ENCODE measurements at places on chromosomes 1 and 21. TPM values are rescaled to one million over a fixed set of nuclear protein-coding genes. Genes with fewer than 3 reads are reported as not detected.

DNA sequence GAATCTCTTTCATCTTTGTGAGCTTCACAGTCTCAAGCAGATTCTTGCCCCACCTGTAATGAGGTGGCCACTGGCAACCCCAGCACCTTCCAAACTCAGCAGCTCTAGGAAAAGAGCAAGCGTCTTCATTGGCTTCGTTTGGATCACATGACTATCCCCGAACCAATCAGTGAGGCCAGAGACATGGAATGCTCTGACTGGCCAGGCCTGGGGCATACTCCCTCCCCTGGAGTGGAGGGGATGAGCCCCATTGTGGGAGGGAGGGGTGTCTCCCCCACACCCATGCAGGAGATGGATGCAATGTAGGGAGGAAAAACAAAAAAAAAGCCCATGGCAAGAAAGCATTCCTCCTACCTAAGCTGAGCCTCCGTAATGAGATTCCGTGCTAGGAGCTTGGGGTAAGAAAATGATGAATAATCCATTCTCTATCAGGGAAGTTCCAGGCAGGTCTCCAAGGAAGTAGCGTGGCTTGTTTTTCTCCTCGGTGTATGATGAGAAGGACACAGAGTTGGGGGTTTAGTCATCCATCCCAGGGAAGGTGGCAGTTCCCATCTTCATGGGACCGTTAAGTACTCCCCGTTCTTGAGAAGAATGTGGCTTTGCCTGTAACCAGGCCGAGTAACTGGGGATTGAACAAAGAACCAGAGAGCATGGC is 32.7 kb downstream of the FHAD1 start:
- DNase-seq: no peak
- no peaks in the 10 kb centered on the region for H3K27me3 ChIP-seq
- H3K27ac ChIP-seq: no peak overlapping the region
- peaks cover 8% of the 10 kb centered on the region for H3K4me1 ChIP-seq
- no peak overlapping the region for H3K4me3 ChIP-seq
- H3K36me3 ChIP-seq: no peaks in the 10 kb centered on the region

DNA sequence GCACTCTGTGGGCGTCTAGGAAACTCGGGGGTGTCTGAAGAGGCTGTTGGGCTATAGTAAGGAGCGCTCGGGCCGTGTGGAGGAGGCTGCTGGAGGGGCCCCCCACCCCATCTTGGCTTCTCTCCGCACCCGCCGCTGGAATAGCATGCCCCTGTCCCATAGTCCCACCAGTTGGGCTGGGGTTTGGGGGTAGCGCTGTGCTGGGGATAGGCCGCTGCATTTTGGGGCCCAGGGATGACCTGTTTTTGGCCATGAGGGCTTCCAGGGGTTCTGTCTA is 511 bp downstream of the EFNA3 start:
- no peak for DNase-seq
- no peak overlapping the region for H3K27ac ChIP-seq
- peaks cover 58% of the 10 kb centered on the region for H3K4me1 ChIP-seq
- no peaks in the 10 kb centered on the region for H3K36me3 ChIP-seq
- H3K4me3 ChIP-seq: peak overlapping the region; percentile 63

DNA sequence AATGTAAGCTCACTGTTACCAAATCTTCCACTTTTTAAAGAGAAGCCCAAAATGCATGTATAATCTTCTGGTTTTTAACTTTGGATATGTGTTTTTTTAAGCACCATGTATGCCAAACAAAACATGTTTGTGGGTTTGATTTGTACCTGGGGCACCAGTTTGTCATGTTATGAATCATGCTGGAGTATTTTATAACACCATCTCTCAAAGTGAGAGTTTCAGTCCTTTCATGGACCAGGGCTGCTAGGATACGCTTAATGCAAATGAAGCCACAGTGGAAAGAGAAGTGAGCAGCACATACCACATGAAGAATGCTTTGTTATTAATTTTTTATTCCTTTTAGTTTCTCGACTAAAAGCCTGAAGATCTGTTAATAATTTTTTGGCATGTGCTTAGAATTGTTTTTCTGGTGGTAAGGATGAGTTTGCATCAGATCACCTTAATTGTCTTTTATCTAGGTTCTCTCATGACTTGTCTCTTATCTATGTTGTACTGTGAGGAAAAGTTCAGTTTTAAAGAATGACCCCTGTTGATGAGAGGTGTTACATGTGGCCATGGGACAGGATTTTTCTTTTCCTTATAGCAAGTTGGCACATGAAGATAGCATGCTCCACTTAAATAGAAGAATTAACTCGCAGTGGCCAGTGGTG is 2.0 kb upstream of the RABGAP1L start:
- no peaks in the 10 kb centered on the region for H3K27me3 ChIP-seq
- peaks cover 38% of the 10 kb centered on the region for H3K4me1 ChIP-seq
- H3K27ac ChIP-seq: no peak overlapping the region
- DNase-seq: no peak

DNA sequence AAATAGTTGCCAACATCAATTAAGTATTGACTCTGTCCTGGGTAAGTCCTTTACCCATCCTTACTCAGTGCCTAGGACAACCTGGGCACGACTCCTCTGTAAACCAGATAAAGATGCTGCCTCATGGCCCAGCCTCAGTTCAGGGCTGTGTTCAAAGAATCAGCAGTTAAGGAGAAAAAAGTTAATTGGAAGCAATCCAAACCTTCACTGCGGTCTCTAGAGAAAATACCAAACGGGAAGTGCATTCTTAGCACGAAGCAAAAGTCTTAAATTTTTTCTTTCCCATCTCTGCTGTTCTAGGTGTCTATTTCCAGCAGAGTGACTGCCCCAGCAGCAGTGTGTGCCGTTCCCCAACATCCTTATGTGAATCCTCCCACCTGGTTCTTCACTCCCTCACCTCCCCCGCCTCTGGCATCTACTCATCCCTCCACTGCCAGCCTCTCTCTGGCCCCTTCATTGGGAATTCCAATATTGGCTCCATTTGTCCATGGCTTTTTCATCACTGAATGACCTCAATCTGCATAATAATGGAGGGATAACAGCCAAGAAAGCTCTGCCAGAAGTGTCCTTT is 23.2 kb downstream of the KANK4 start:
- no peak for DNase-seq
- no peaks in the 10 kb centered on the region for H3K27me3 ChIP-seq
- H3K4me3 ChIP-seq: no peak overlapping the region
- H3K27ac ChIP-seq: no peak overlapping the region

DNA sequence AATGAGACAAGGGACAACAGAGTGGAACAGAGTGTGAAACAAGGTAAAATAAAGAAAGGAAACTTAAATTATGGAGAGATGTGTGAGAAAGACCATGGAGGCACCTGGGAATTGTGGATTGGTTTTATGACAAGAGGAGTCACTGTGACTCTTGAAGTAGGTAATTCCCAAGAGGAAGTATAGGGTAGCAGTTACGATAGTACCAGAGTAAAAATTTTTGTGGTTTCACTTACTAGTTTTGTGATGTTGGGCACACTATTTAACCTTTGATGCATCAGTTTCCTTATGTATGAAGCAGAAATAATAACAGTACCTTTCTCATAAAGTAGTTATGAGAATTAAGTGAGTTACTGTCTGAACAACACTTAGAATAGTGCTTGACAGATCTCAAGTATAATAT is 267.9 kb upstream of the DPYD start:
- DNase-seq: no peak
- H3K27me3 ChIP-seq: no peaks in the 10 kb centered on the region
- H3K4me3 ChIP-seq: no peak overlapping the region
- H3K27ac ChIP-seq: no peak overlapping the region
- H3K36me3 ChIP-seq: no peaks in the 10 kb centered on the region
- no peaks in the 10 kb centered on the region for H3K4me1 ChIP-seq

GRCh38 chr1:205951746-205952145 is 8.5 kb upstream of the SLC26A9 start:
- H3K27me3 ChIP-seq: no peaks in the 10 kb centered on the region
- H3K4me1 ChIP-seq: peaks cover 28% of the 10 kb centered on the region
- DNase-seq: no peak
- H3K36me3 ChIP-seq: no peaks in the 10 kb centered on the region

DNA sequence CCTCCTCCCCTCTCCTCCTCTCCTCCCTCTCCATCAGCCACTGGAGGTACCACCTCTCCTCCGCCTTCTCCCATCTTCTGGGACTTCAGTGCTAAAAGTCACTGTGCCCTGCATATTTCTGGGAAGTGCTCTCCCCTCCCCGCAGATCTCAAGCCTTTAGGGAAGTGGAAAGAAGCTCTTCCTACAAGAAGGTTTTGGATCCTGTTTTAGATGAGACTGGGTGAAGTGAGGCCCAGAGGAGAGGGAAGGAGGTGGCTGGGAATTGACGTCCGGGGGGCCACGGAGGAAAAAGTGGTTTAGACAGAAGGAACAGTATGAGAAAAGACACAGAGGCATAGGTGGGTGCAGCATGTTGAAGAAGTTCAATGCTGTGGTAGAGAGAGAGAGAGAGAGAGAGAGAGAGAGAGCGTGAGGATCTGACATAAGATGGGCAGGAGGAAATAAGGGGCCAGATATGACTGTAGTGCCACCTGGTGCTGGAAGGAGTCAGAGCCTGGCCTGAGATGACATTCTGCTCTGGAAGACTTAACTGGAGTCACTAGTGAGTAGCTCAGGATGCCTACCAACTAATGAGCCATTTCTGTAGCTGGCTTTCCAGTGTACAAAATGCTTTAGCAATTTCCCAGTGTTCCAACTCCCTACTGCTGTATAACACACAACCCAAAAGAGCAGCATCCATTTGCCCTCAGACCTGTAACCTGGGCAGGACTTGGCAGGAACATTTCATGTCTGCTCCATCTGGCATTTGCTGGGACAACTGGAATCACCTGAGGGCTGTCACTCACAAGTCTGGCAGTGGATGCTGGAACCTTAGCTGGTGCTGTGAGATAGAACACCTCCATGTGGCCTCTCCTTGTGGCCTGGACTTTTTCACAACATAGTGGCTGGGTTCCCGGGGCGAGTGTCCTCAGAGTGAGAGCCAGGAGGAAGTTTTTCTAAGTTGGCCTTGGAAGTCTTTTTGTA is 16.6 kb upstream of the ZSCAN20 start:
- peak; percentile 51 for DNase-seq
- H3K36me3 ChIP-seq: no peaks in the 10 kb centered on the region
- no peaks in the 10 kb centered on the region for H3K27me3 ChIP-seq
- no peak overlapping the region for H3K4me3 ChIP-seq
- peaks cover 32% of the 10 kb centered on the region for H3K4me1 ChIP-seq

DNA sequence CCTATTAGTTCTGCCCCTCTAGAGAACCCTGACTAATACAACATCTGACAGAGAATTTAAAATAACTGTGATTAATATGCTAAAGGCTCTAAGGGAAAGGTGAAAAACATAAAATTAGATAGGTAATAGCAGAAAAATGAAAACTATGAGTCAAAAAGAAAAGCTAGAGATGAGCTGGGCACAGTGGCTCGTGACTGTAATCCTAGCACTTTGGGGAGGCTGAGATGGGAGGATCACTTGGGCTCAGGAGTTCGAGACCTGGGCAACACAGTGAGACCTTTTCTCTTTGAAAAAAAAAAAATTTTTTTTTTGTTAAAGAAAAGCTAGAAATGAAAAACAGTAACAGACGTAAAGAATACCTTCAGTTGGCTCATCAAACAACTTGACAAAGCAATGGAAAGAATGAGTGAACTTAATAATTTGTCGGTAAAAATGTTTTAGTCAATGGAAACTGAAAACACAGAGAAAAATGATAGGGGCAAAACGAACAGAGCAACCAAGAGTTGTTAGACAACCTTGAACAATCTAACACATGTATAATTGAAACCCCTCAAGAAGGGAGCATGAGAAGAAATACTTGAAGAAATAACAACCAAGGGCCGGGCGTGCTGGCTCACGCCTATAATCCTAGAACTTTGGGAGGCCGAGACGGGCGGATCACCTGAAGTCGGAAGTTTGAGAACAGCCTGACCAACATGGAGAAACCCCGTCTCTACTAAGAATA is 132.9 kb upstream of the GFI1 start:
- no peaks in the 10 kb centered on the region for H3K36me3 ChIP-seq
- no peaks in the 10 kb centered on the region for H3K4me1 ChIP-seq
- H3K27me3 ChIP-seq: no peaks in the 10 kb centered on the region
- no peak for DNase-seq
- no peak overlapping the region for H3K27ac ChIP-seq

GRCh38 chr1:45803299-45803780 is at the start of gene MAST2:
MAST2 (plus strand) TSS chr1:45803612; CDS start chr1:45803896, 284 bp downstream.
- H3K4me1 ChIP-seq: peaks cover 19% of the 10 kb centered on the region
- peak; percentile 95 for DNase-seq
- H3K27ac ChIP-seq: peak within 1 kb of the TSS; percentile 70
- no peaks in the 10 kb centered on the region for H3K27me3 ChIP-seq
- no peaks in the 10 kb centered on the region for H3K36me3 ChIP-seq

DNA sequence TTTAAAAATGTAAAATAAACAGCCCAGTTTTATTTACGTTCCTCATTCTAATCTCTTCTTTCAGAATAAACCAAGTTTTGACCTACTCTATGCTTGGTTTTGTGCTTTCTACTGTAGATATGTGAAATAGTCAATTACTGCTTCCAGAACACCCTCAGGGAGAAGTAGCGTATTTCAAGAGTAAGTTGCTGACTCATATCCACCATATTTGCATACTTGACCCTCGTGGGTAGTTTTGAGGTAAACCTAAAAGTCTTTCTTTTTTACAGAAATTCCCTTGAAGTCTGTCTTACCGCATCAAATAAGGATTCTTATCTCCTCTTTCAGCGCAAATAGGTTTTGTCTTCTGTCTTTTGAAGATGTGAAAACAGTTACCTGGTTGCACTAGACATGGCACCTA is 1.4 kb upstream of the OR2L3 start:
- H3K27me3 ChIP-seq: no peaks in the 10 kb centered on the region
- no peaks in the 10 kb centered on the region for H3K4me1 ChIP-seq
- H3K36me3 ChIP-seq: no peaks in the 10 kb centered on the region
- H3K27ac ChIP-seq: no peak overlapping the region
- DNase-seq: no peak
- no peak overlapping the region for H3K4me3 ChIP-seq

GRCh38 chr1:43074244-43074643 is 97.8 kb downstream of the EBNA1BP2 start:
- DNase-seq: no peak
- H3K27me3 ChIP-seq: no peaks in the 10 kb centered on the region
- H3K27ac ChIP-seq: no peak overlapping the region
- H3K4me1 ChIP-seq: peaks cover 6% of the 10 kb centered on the region

GRCh38 chr1:230787471-230787870 is 40.3 kb downstream of the CAPN9 start:
- no peak for DNase-seq
- H3K36me3 ChIP-seq: no peaks in the 10 kb centered on the region
- H3K4me3 ChIP-seq: no peak overlapping the region
- H3K27me3 ChIP-seq: peaks cover 16% of the 10 kb centered on the region
- H3K27ac ChIP-seq: no peak overlapping the region
- no peaks in the 10 kb centered on the region for H3K4me1 ChIP-seq

The ATP1A4 gene
- not detected for total RNA-seq

The SYTL1 gene
- 49.8 TPM for total RNA-seq

The CAPN2 gene
- total RNA-seq: 459 TPM

The APOBEC4 gene
- total RNA-seq: not detected

The TBX15 gene
- not detected for total RNA-seq

The PRKAA2 gene
- 5.0 TPM for total RNA-seq

Data from PC-9 (cell line).